ENCODE measurements at places on chromosomes 1 and 21.

GRCh38 chr1:31488528-31488927 lies 75.5 kb downstream of the SERINC2 start:
- no peak for DNase-seq

GRCh38 chr1:162040001-162040400 lies 16.3 kb upstream of the OLFML2B start:
- DNase-seq, result no peak

DNA sequence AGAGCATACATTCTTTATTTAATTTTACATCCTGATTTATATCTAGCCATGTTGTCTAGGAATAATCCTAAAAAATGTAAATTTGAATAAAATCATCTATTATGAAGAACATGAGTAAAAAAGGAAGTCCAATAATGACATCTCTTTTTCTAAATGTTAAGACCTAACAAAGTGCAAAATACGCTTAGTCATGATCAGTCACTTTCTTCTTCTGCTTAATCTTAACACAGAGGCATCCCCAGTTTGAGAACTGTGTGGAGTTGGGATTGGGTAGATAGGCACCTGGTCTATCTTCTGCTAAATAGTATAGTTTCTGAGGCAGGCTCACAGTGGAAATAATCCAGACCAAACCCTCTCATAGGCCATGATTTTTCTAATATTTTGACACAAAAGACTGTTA lies 311.7 kb upstream of the LRRC7 start:
- DNase-seq, result no peak

GRCh38 chr1:113684153-113684541 lies 75.1 kb downstream of the PHTF1 start:
- no peak for DNase-seq

DNA sequence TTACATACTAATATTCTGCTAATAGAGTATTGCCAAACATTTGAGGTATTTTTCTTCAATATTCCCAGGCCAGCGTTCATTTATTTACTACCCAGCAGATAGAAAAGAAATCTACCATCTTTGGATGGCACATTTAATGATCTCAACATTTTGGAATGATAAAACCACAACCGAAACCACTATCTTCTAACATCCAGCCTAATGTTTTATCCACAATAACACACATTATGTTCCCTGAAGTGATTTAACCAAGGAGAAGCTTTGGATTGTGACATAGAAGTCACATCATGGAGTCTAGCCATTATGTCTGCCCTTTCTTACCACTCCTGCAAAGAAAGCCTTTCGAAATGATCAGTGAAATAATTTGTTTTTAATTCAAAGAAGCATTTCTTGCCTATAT lies 497.1 kb upstream of the PLXNA2 start:
- no peak for DNase-seq

DNA sequence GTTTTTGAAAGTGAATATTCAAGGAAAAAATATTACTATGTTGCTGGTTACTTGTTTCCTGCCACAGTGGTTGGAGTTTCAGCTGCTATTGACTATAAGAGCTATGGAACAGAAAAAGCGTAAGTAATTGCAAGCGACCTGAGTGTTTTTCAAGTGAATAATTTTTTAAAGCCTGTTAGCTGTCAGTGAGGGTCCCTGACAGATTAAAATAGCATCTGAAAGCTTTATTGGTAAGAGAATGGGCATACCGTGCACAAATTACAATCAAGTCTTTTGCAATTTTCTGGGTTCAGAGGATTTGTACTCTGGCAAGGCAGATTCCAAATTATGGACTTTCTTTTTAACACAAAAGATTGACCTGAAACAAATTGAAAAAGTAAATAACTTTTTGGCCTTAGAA lies 169.7 kb downstream of the ADGRL2 start:
- no peak for DNase-seq

GRCh38 chr1:197808880-197809279 lies 33.6 kb upstream of the DENND1B start:
- no peak for DNase-seq

DNA sequence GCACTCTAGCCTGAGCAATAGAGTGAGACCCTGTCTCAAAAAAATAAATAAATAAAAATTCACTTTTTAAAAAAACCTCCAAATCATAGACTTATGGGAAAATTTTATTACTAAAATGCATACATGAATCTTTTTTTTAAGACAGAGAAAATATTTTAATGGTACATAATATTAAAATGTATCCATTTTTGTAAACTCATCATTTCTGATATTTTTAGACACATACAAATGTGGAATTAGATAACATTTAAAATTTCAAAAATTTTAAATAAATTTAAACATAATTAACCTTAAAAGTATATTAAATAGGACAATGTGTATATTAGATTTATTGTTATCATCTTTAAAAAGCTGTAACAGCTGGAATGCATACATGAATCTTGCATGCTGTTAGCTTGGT lies 33.9 kb downstream of the SMAP2 start:
- DNase-seq, result no peak

DNA sequence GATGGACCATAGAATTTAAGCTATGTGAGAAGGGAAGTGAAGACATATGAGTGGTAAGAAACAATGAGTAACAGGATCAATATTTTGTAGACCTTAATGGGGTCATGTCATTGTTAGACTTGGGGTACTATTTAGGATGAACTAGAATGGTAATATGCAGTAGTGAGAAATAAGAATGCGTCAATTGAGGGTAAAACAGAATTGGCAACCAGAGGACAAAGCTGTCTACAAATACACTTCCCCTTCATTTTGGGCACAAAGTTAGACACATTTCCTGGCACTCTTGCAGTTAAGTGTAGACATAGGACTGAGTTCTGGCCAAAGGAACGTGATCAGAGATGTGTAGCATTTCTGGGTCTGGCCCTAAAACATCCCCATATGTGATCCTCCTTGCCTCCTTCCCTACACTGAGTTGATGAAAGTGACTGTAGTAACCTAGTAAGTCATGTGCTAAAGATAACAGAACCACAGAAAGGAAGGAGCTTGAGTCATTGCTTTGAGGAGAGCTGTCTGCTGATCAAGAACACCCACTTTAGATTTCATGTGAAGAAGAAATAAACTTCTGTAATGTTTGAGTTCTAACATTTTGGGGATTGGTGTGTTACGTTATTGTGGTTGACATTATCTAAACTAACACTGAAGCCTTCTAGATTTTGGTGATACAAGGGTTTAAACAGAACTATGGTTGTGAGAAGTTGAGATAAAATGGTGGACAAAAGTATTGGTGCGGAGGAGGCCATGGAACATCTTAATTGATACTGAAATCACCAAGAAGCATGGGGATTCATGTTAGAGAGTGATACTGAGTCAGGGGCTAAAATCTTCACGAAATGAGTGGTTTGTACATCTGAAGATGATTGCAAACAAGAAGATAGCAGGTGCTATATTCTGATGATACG lies 41.7 kb downstream of the CD55 start:
- DNase-seq, result peak; percentile 72

DNA sequence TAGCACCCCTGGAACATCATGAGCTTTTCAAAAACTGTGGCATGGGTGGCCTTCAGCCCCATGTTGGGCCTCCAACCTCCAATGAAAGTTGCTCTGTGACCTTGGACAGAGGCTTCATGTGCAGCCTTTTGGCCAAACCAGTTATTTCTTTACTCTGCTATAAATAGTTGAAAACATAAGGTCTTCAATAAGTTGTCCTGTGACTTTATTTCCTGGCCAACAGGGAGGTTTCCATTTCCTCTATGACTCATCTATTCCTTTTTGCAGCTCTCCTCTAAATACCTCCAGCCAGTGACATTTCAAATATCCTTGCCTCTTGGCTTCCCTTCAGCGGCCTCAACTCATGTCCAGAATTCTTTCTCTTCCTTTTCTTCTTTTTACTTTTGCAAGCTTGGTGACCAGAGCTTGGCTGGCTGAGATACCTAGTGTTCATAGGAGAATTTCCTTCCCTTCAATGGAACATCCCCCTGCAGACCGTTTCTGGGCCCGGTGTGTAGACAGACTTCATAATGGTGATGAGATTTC lies 22.7 kb upstream of the TRIM67 start:
- DNase-seq, result no peak

DNA sequence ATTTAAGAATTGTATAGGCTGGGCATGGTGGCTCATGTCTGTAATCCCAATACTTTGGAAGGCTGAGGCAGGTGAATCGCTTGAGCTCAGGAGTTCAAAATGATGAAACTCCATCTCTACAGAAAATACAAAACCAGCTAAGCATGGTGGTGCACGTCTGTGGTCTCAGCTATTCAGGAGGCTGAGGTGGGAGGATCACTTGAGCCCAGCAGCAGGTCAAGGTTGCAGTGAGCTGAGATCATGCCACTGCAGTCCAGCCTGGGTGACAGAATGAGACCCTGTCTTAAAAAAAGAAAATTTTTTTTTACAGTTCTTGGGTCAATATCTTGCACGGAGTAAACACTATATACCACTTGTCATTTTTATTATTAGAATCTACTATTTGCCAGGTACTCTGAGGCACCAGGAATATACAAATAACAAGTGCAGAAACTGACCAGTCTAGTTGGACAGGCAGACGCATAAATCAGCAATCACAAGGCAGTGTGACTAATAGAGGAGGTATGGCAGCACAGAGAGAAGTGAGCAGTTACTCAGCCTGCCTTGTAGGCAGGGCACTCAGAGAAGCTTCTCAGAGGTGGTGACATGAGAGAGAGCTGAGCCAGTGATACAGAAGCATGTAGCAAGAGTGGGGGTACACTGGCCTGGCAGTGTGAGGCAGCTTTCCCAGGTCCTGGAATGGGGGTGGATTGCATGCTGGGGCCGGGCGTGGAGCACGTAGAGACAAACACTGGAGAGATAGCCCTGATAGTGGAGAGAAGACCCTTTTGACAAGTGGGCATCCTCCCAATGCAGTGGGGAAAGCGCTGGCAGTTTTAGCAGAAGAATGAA lies 8.0 kb downstream of the PHLDA3 start:
- DNase-seq, result no peak

- DNase-seq, result no peak
Observed at GRCh38 chr1:96989302-96989701, 267.7 kb downstream of the PTBP2 start.

DNA sequence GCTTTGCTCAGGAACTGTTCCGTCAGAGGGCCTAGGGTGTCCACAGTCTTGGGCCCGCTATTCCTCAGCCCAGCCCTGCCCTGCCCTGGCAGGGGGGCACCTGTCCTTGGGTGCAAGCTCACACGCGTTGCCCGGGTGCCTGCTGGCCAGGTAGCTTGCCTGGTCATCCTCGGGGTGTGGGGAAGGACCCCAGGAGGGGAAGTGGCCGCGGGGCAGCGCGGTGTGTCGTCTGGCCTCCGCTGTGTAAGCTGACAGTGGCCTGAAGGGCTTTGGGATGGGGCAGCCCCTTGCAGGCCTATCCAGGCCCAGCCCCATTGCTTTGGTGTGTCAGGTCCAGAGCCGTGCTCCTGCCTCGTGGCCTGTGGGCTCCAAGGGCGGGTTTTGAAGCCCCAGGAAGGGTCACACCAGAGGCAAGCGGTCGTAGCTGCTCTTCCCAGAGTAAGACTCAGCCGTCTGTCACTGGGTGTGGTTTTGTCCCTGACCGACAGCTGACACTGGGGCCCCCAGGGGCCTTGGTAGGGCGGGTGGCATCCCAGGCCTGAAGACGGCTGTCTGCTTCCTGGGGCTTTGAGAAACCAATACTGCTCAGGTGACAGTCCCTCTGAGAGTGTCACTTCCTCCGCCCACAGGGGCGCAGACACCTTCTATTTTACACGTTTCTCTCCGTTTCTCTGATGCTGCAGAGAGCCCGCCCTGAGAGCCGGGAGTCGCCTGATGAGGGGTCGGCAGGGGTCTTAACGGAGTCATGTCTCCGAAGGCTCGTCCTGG lies 72.1 kb downstream of the SKI start:
- peak; percentile 39 for DNase-seq

DNA sequence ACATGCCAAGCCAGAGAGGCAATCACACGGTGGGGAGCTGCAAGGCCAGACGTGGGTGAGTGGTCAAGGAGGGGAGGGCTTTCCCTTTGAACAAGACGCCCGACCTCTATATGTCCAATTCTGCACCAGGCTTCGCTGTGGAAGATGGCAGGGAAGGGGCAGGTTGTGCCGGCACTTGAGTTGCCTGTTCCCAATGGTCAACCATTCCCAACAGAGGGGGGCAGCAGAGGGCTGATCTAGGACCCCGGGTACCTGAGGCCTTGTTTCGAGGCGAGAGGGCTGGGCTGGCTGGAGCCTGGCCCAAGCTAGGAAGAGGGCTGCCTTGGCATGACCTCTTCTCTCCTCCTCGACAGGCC lies 64.9 kb downstream of the TMEM53 start:
- DNase-seq, result no peak

DNA sequence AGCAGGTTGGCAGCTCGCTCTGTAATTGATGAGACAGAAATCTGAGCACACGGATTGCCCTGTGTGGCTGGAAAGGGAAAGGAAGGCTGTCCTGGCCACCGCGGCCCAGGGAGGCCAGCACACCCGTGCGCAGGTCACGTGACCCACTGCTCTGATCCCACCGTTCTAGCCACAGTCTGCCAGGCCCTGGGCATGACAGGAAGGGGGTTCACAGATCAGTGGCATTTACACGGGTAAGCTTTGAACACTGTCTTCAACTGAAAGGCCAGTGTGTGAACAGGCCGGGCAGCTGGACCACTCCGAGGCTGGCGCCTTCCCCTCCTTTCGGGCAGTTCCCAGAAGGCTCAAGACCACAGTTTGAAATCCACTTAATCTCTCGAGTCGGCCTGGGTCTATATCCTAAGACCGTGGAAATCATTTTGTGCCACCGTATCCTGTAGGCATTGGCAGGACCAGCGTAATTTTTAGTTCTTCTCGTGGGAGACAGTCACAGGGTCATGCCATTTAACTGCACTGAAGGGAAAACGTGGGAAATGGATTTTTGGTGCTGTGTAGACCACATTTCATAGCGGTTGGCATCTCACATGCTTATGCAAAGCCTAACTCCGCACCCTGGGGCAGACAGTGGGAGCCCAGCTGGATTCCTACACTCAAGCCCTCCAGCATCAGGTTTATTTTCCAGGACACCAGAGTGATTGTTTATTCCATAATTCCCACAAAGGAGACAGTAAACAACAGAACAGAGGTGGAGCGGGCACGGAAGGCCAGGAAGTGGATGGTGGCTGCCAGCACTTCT lies 3.1 kb upstream of the ADARB1 start:
- DNase-seq, result no peak

DNA sequence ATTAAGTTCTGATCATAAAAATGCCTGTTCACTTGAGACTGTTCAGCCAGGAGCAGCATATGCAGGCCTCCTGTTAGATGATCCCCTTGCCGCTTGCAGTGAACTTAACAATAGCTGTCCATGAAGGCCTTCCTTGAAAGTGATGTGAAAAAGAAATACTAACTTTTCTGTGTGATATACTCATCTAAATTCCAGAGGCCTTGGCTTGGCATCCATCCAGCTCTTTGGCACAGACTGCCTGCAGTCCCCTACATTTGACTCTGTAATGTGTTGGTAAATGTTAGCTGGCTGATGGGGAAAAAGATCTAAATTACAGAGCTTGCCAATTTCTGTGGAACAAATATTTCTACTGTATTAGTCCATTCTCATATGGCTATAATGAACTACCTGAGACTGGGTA lies 73.7 kb downstream of the KCNK2 start:
- DNase-seq, result no peak

GRCh38 chr1:205980237-205980870 lies 22.8 kb downstream of the RAB7B start:
- DNase-seq, result peak; percentile 16
